ENCODE measurements at places on chromosomes 7 and 10.
A peak's percentile ranks its signal among the peaks of the same experiment; 100 is the strongest.

DNA sequence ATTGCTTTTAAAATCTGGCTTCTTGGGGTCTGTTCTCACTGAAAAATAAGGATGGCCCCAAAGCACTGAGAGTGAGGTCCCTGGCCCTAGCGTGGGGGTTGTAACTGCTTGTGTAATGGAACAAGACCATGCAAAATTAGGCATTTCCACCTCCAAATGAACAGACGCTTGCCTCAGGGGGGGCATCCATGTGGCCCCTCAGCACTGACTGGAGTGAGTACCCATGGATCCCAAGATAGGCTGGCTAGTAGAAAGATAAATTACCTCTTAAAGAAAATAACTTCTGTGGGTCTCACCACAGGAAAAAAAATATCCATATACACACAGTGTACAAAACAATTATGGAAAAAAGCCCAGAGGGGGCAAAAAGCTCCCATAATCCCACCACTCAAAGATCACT, 15.2 kb upstream of the CPA1 start:
- no peaks in the 10 kb centered on the region for H3K36me3 ChIP-seq
- H3K27ac ChIP-seq: peak overlapping the region; percentile 68
- no peaks in the 10 kb centered on the region for H3K27me3 ChIP-seq
- DNase-seq: no peak
- no peak overlapping the region for H3K4me3 ChIP-seq

GRCh38 chr7:158296798-158297104, 290.9 kb downstream of the PTPRN2 start:
- H3K4me3 ChIP-seq: no peak overlapping the region
- no peaks in the 10 kb centered on the region for H3K4me1 ChIP-seq
- no peaks in the 10 kb centered on the region for H3K36me3 ChIP-seq
- no peak overlapping the region for H3K27ac ChIP-seq
- no peaks in the 10 kb centered on the region for H3K27me3 ChIP-seq
- DNase-seq: no peak

DNA sequence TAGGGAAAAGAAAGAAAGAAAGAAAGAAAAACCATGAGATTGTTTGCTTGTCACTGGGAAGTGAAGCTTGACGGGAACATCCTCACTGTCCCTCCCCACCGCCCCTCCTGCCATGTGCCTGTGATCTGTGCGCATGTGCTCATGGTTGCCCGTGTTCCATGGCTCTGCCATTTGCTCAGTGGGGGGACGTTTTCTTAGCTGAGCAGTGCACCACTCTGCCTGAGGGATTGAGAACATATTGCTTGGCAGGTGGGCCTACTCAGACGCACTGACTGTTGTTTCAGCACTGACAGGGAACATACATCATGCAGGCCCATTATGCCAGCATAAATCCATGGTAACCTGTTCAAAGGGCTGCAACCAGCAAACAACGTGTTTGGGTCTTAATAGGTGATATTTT, 747.9 kb upstream of the GALNT17 start:
- H3K4me3 ChIP-seq: no peak overlapping the region
- no peaks in the 10 kb centered on the region for H3K27me3 ChIP-seq
- H3K4me1 ChIP-seq: no peaks in the 10 kb centered on the region
- no peak overlapping the region for H3K27ac ChIP-seq
- no peak for DNase-seq

GRCh38 chr10:124691421-124692099, 52.6 kb downstream of the FAM53B start:
- peaks cover 24% of the 10 kb centered on the region for H3K4me1 ChIP-seq
- H3K36me3 ChIP-seq: no peaks in the 10 kb centered on the region
- H3K4me3 ChIP-seq: no peak overlapping the region
- H3K27me3 ChIP-seq: no peaks in the 10 kb centered on the region
- no peak for DNase-seq

DNA sequence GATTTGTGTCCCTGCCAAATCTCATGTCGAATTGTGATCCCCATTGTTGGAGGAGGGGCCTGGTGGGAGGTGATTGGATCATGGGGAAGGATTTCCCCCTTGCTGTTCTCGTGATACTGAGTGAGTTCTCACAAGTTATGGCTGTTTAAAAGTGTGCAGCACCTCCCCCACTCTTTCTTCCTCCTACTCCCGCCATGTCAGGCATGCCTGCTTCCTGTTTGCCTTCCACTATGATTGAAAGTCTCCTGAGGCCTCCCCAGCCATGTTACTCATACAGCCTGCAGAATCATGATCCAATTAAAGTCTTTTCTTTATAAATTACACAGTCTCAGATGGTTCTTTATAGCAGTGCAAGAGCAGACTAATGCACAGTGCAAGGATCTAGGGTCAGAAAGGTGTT, 75.4 kb downstream of the CALD1 start:
- no peaks in the 10 kb centered on the region for H3K36me3 ChIP-seq
- DNase-seq: no peak
- no peak overlapping the region for H3K4me3 ChIP-seq
- peaks cover 3% of the 10 kb centered on the region for H3K4me1 ChIP-seq

DNA sequence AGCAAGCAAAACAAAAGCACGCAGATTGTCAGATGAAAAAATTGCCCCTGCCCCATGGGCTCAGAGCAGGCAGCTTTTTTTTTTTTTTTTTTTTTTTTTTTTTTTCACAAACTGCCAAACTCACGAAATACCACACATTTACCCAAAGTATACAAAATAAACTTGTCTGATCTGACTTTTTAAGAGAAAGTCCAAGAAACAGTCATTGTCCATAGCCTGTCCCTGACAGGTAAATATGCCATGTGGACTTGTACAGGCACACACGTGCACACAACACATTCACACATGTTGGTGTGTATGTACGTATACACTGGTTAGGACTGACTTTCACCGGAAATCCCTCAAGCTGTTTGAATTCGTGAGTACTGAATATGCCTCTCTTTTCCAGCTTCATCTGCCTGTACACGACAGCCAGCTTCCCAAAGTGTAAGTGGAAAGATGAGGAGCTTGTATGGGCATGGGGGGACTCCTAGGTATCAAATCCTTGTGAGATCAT, 929 bp upstream of the HGF start:
- no peak for DNase-seq
- no peak overlapping the region for H3K4me3 ChIP-seq
- peaks cover 2% of the 10 kb centered on the region for H3K4me1 ChIP-seq
- H3K27ac ChIP-seq: peak overlapping the region; percentile 68

DNA sequence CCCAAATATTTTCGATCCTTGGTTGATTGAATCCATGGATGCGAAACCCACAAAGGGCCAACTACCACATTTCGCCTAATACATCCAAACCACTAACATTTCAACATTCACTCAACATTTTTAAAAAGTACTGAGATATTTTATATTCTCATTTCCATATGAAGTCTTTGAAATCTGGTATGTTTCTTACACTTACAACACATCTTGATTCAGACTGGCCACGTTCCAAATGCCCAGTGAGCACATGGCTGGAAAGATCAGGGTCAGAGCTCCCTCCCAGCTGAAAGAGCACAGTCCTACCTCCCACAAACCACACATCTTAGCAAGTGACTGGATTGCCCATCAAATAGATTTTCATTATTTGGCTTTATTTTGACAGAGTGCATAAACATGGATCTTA, 18.9 kb downstream of the NCAPG2 start:
- DNase-seq: no peak
- no peak overlapping the region for H3K27ac ChIP-seq
- no peak overlapping the region for H3K4me3 ChIP-seq
- H3K36me3 ChIP-seq: peaks cover 16% of the 10 kb centered on the region

DNA sequence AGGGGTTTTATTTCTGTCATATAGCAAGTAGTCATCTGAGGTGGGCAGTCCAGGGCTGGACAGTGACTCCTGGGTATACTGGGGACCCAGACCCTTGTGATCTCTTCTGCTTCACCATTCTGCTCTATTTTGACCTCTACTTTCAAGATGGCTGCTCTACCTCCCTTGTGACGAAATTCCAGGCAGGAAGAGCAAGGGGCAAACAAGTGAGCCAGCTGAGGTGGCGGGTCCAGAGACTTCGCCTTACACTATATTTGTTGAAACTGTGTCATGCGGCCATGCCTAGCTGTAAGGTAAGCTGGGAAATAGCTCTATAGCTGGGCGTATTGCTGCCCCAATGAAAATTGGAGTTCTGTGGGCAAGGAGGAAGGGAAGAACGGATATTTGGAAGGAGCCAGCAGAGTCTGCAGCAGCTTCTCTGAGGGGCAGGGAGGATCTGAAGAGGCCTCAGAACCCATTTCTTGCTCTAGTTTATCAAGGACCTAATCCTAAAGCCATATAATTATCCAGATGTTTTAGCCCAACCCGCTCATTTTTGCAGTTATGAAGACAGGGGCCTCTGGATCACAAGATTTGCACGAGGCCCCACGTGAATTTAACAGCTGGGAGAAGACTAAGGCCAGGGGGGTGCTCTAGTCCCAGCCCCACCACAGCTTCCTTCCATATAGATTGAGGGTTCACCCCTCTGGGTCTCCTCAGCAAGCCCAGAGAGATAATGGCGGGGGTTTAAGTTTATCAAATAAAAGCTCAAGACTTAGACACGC, 7.7 kb upstream of the CPA1 start:
- no peak overlapping the region for H3K4me3 ChIP-seq
- DNase-seq: no peak
- H3K36me3 ChIP-seq: no peaks in the 10 kb centered on the region
- H3K27ac ChIP-seq: peak overlapping the region; percentile 91
- peaks cover 26% of the 10 kb centered on the region for H3K4me1 ChIP-seq
- no peaks in the 10 kb centered on the region for H3K27me3 ChIP-seq

- no peak overlapping the region for H3K27ac ChIP-seq
- H3K27me3 ChIP-seq: no peaks in the 10 kb centered on the region
These were observed 143.7 kb downstream of the GPAM start for GRCh38 chr10:112039823-112040222.

GRCh38 chr7:101804088-101804963, 13.1 kb upstream of the CUX1 start:
- no peaks in the 10 kb centered on the region for H3K36me3 ChIP-seq
- peak; percentile 37 for DNase-seq
- H3K4me3 ChIP-seq: no peak overlapping the region
- H3K4me1 ChIP-seq: peaks cover 9% of the 10 kb centered on the region
- no peak overlapping the region for H3K27ac ChIP-seq

GRCh38 chr10:12225444-12225843, 29.5 kb downstream of the CDC123 start:
- no peaks in the 10 kb centered on the region for H3K36me3 ChIP-seq
- H3K27me3 ChIP-seq: no peaks in the 10 kb centered on the region
- no peak for DNase-seq
- H3K4me1 ChIP-seq: peaks cover 8% of the 10 kb centered on the region

DNA sequence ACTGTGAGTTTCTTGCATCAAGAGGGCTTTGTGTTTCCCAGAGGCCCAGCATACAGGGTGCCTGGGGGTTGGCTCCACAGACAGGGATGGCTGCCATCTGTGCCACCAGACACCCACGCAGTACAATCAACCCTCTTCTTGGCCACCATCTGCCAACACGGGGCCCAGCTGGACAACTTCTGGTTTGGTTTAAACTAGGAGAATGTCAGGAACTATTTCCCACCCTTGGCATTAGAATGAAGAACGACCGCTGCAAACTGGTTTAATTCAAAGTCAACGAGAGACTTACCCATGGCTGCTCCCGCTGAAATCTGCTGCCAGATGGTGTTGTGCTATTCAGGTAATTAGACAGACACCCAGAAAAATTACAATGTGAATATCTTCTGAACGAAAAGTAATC, 27.8 kb downstream of the NMT2 start:
- H3K36me3 ChIP-seq: no peaks in the 10 kb centered on the region
- H3K4me3 ChIP-seq: no peak overlapping the region
- H3K27me3 ChIP-seq: no peaks in the 10 kb centered on the region
- H3K27ac ChIP-seq: no peak overlapping the region

DNA sequence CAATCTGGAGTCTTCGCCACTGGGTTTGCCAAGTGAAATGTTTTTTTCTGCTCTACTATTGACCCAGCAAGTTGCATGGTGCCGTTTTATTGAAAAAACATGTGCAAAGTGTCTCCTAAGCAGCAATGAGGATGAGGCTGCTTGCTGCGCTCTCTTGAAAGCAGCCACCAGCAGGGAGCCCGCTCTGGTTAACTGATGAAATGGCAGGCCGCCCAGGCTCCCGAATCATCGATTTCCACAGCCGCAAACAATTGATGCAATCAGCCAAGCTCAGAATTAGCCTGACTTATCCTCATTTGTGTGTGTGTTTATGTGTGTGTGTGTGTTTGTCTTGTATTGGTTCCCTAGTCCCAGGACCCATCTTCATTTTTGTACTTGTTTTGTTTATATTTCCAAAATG, 22.2 kb upstream of the LYZL1 start:
- H3K4me1 ChIP-seq: no peaks in the 10 kb centered on the region
- H3K4me3 ChIP-seq: no peak overlapping the region
- no peak overlapping the region for H3K27ac ChIP-seq
- no peaks in the 10 kb centered on the region for H3K27me3 ChIP-seq

GRCh38 chr10:34864149-34865067, 49.3 kb upstream of the PARD3 start:
- H3K36me3 ChIP-seq: no peaks in the 10 kb centered on the region
- no peaks in the 10 kb centered on the region for H3K27me3 ChIP-seq
- peaks cover 27% of the 10 kb centered on the region for H3K4me1 ChIP-seq
- peak overlapping the region; percentile 31 for H3K27ac ChIP-seq
- no peak overlapping the region for H3K4me3 ChIP-seq
- no peak for DNase-seq

DNA sequence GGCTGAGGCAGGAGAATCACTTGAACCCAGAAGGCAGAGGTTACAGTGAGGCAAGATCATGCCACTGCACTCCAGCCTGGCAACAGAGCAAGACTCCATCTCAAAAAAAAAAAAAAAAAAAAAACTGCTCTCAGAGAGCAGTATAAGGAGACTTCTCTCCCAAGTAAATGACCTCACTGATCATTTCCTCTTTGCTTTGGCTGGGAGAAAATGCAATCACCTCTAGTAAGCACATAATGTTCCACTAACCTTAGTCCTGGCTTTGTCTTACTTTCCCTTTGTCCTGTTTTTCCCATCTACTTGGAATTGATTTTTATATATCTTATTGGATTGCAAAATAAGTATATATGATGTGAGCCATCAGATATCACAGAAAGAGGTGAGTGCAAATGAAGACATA, 2.5 kb downstream of the SLC25A13 start:
- H3K27me3 ChIP-seq: no peaks in the 10 kb centered on the region
- H3K4me1 ChIP-seq: peaks cover 17% of the 10 kb centered on the region
- H3K27ac ChIP-seq: no peak overlapping the region
- DNase-seq: no peak
- H3K4me3 ChIP-seq: no peak overlapping the region
- no peaks in the 10 kb centered on the region for H3K36me3 ChIP-seq

- H3K4me1 ChIP-seq: no peaks in the 10 kb centered on the region
- H3K27me3 ChIP-seq: no peaks in the 10 kb centered on the region
- no peak overlapping the region for H3K4me3 ChIP-seq
- DNase-seq: no peak
These were observed 43.0 kb upstream of the RELN start for GRCh38 chr7:104032486-104032885.

DNA sequence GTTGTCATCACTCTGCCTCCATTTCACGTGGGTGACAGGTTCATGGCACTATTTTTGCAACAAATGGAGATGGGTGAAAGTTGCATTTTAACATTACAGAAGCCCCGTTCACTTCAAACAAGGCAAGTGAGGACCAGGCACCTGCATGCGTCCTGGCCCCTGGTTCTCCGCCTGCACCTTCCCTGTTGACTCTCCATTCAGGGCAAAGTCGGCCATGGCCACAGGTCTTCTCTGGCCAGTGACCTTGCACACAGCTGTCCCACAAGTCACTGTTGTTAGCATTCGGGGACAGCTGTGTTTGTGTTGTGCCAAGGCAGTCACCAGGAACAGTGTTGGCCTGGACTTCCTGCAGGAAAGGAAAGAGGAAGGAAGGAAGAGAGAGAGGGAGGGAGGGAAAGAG, 554.9 kb downstream of the TCERG1L start:
- no peak overlapping the region for H3K27ac ChIP-seq
- H3K36me3 ChIP-seq: no peaks in the 10 kb centered on the region
- DNase-seq: no peak
- no peaks in the 10 kb centered on the region for H3K27me3 ChIP-seq
- no peak overlapping the region for H3K4me3 ChIP-seq

Data from thyroid gland (tissue), 4 donors.